Dermis microvascular lymphatic vessel endothelial cell (primary cell): ENCODE measurements at places on chromosomes 16 and 17. TPM values are rescaled to one million over a fixed set of nuclear protein-coding genes. Genes with fewer than 3 reads are reported as not detected.

GRCh38 chr17:12998874-12999273, 19.0 kb downstream of the ELAC2 start:
- DNase-seq = no peak

- DNase-seq = no peak
Observed at GRCh38 chr16:12178251-12178990, 201.9 kb downstream of the SNX29 start.

GRCh38 chr16:86707581-86707980, 129.2 kb downstream of the FOXL1 start:
- DNase-seq = no peak

Gene CD300LG
- total RNA-seq = not detected in 2 replicates

Gene KRTAP4-9
- total RNA-seq = not detected in 2 replicates

Gene KRTAP9-2
- not detected in 2 replicates for total RNA-seq

DNA sequence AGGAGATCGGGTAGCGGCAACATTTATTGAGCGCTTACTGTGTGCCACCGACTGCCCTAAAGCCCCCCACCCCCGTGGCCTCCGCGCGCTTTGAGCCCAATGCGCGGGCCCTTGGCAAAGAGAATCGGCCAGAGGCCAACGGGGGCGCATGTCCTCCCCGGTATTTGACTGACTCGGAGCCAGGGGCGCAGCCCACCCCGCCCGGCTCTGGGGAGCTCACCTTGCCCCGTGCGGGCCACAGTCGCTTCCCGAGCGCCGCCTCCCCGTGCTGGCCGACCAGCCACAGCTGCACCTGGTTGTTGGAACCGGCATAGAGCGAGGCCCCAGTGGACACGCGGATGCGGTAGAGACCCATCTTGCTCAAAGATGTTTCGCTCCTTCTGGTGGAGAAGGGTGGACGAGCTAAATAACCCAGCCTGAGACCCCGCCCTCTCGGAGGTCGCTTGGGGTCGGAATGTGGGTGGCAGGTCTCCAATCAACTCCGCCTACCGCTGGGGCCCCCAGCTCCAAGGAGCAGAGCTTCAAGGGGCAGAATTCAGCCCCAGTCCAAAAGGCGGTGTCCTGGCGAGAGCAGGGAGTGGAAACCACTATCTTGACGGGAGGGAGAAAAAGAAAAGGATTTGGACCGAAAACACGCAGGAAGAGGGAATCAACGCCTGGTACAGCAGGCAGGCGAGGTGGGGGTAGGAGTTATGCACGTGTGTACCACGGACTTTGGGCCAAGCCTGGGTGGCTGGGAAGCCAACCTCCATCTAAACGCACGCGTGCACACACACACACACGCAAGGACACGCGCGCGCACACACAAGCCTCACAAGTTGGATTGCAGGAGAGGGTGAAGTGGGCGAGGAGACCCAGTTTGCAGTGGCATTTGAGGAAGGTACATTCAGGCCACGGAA, at the start of gene ALOX15:
Gene ALOX15 (minus strand): TSS at position 382 of the 899 bp plus-strand sequence. CDS start 27 bp downstream, at position 355.
- no peak for DNase-seq

Gene ACE
- 25.7 and 51.3 TPM in 2 replicates for total RNA-seq

GRCh38 chr16:8967132-8967821, 3.6 kb upstream of the USP7 start:
- no peak for DNase-seq

GRCh38 chr16:86951831-86952598, 365.2 kb downstream of the C16orf95 start:
- DNase-seq = peak; percentile 74

Gene TLCD3B
- not detected in 2 replicates for total RNA-seq

- DNase-seq = no peak
Observed at GRCh38 chr16:66714654-66715307, 18.2 kb upstream of the CMTM4 start.

DNA sequence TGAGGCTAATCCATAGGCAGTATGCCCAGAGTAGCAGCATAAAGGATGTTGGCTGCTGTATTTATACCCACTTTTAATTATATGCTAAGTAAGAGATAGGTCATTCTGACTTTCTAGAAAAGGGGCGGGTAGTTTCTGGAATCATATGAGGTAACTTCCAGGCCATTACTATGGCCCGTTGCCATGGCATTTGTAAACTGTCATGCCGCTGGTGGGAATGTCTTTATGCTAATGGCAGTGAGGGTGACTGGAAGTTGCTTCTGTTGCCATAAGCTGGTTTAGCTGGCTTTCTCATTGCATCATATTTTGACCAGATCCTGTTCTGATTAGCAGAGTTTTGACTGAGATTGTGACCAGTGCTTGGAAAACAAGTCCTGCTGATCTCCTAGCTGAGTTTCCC, 929.6 kb upstream of the CDH8 start:
- DNase-seq = no peak

GRCh38 chr17:1643999-1644492, 1.5 kb downstream of the SCARF1 start:
- DNase-seq = peak; percentile 42

DNA sequence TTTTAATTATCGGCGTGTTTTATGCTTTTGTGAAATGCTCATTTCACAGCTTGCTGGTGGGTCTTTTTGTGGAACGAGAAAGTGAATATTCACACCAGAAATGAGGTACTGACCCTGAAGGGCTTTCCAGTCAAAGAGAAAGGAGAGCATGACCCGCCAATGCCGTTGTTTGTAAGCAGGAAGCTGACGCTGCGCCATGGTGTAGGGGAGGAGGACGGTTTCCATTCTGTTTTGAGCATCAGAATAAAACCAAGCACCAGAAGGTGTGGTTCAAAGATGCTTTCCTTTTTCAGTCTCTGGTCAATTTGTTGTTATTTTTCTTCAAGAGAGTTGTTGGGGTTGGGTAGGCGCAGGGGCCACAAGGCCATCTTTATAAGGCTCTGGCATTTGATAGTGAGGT, 669.3 kb downstream of the WWOX start:
- DNase-seq = no peak

Gene NGFR
- total RNA-seq = under 0.01 TPM in 1 of 2 replicates, not detected in the other

Gene CRYBA1
- total RNA-seq = not detected in 2 replicates

GRCh38 chr16:58541711-58542110, 26.4 kb downstream of the SETD6 start:
- no peak for DNase-seq

Gene ASPA
- 0.13 TPM in 1 of 2 replicates, not detected in the other for total RNA-seq

DNA sequence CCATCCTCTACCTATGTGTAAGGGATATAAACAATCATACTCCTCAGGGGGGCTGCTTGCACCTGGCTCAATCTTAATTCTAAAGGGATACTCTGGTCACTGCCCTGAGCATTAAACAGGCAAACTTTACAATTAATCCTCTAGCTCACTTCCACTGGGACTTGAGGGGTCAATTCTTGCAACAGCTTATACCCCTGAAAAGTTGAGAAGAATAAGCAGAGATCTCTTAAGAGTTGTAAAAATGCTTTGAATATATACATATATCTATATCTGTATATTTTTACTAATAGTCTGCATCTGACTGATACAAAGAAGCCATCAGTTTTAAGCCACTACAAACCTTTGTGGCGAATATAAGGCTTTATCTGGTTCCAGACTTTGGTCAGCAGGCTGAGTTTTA, 19.6 kb downstream of the HEATR6 start:
- no peak for DNase-seq

Gene TEX19
- total RNA-seq = not detected in 2 replicates

GRCh38 chr17:42246515-42246914, 29.7 kb downstream of the STAT5B start:
- peak; percentile 21 for DNase-seq

Gene SEPTIN12
- total RNA-seq = not detected in 2 replicates

DNA sequence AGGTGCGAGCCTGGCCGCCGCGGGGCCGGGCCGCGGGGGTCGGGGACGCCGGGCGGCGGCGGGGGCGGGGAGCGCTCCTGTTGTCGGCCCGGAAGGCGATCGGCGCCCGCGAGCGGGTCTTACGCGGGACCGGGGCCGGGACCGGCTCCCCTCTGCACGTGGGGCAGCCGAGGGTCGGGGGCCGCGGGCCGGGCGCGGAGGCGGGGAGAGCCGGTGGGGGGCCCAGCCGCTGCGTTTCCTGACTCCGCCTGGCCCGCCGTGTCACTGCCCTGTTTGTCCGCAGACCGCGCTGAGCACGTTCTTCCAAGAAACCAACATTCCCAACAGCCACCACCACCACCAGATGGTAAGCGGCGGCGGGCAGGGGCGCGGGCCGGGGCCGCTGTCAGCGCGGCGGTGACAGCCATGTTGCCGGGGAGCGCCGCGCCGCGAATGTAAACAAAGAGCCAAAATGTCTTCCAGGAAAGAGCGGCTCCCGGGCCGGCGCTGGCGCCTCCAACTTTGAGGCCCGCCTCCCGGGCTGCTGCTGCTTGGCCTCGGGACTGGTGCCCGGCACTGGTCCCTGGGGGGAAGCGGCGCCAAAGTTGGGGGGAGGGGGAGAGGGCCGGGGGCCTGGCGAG, 586 bp downstream of the UBALD2 start:
- peak; percentile 51 for DNase-seq

DNA sequence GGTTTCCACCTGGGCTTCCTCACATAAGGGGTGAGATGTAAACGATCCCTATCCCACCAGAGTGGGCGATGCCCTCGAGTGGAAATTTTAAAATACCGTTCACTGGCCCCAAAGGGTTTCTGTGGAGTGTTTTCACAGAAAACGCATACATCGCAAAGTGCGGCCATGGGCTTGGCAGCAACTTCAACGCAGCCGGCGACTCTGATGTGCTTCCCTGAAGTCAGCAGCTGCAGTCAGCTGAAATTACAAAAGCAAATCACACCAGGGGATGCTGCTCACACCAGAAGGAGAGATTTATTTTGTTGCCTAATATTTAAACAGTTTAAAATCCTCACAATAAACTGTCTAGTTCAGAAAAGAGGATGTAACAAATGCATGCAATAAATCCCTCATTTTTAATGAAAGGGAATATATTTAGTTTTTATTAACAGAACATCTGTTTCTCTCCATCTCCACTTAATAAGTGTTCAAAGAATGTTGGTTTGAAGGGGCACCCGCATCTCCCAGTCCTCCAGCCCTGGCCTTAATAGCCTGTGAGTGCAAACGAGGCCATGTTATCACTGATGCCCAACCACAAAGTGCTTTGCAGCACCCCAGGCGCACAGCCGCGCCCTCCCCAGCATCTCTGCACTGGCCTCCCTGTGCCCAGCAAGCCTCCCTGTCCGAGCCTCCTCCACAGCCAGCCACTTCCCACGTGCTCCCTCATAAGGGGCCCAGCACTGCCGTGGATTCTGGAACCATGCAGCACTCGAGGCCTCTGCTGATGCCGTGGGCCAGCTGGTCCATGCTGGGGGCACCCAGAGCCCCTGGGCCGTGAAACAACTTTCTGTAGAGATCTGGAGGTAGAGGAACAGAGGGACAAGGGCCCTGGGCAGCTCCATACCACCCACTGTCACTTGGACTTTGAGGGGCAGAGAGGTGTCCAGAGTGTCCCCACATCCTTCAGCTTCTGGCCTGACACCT, 17.3 kb upstream of the XYLT2 start:
- DNase-seq = no peak

DNA sequence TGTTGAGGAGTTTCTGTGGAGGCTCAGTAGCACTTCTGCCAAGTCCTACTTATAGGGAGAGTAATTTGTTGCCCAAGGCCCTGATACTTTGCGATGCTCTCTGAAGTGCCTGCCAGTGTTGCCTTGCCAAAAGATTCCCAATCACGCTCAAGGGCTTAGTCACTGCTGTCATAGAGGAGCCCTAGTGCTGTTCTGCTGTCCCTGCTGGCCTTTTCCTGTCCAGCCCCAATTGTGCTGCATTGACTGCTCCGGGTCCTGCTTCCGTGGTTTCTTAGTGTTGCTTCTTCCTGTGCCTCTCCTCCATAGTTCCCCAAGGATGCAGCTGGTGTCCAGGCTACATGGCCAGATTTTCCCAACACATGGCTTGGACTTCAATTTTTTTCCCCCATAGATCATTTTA, 13.9 kb downstream of the NUP93 start:
- peak; percentile 65 for DNase-seq

DNA sequence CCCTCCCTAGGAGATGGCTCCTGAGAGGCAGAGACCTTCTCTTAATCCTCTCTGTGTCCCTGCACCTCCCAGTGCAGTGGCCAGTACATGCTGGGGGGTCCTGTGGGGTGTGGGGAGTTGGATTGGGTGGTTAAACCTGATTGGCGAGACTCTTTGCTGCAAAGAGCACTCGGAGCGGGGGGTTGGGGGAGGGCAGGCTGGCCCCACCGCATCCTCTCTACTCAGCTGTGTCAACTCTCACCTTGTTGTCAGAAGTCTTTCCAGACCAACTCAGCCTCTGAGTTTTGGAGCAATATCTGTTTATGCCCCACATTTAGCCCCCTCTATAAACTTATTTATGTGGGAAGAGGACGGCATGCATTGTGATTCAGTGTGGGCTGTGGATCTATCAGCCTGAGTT, 40.0 kb downstream of the SMARCE1 start:
- DNase-seq = no peak

Gene SCO1
- total RNA-seq = 29.8 and 46.0 TPM in 2 replicates

Gene CES5A
- total RNA-seq = not detected in 2 replicates

Gene CNGB1
- total RNA-seq = not detected in 2 replicates

Gene FAM117A
- 3.6 and 8.2 TPM in 2 replicates for total RNA-seq

Gene PTGES3L
- 0.13 TPM in 2 replicates for total RNA-seq

GRCh38 chr16:1526608-1527555, 6.6 kb upstream of the TMEM204 start:
- DNase-seq = peak; percentile 46

GRCh38 chr17:33647956-33648355, 354.9 kb upstream of the ASIC2 start:
- DNase-seq = no peak

GRCh38 chr16:21598701-21599121, 666 bp upstream of the METTL9 start:
- no peak for DNase-seq

GRCh38 chr17:34703533-34703932, 124.2 kb downstream of the TMEM132E start:
- peak; percentile 62 for DNase-seq

DNA sequence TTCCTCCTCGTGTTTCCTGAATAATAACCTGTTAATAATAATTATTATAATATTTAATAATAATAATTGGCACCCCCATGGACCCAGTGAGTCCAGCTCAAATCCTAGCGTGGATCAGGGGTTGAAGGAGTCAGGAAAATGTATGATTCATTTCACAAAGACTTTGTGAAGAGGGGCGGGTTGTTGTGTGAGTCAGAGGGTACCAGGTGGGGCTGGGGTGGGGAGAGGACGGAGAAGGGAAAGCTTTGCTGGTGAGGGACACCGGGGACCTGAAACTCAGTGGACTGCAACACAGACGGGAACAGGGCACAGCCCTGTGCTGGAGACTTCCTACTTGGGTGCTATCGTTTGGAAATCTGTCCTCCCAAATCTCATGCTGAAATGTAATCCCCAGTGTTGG, 3.1 kb upstream of the ADORA2B start:
- DNase-seq = no peak

GRCh38 chr16:81567987-81568748, 123.6 kb downstream of the CMIP start:
- peak; percentile 39 for DNase-seq

Gene SCGB1C2
- not detected in 2 replicates for total RNA-seq

Gene RETREG3
- total RNA-seq = 60.7 and 79.3 TPM in 2 replicates

- DNase-seq = no peak
Observed at GRCh38 chr17:4891411-4892410, 7.6 kb upstream of the C17orf107 start.
